Iris pigment epithelial cell (primary cell): ENCODE measurements at places on chromosomes 3 and 15.

DNA sequence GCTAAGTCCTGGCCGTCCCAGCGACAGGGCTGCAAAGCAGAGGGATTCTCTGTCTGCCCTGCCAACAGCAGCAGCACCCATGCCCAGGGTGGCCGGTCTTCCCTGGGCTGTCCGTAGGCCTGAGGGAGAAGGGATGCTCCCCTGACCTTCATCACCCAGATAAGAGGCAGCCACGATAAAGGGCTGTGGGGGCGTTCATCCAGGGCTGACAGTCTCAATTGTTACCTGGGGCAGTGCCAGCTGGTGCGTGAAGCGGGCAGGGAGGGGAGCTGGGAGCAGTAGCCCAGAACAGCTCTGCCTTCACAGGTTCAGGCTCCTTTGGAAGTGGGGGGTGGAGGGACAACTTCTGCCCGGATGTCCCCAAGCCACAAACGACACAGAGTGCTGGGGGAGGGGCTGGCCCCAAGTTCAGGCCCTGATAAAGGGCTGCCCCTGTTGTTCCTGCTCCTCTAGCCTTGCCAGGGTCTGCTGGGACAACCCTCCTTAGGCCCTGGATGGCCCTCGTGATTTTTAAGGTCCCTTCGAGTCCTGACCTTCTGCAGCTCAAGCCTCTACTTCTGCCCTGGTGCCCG lies 94.7 kb downstream of the RAB11A start:
- no peak for DNase-seq

- DNase-seq, result peak; percentile 83
These were observed 2.3 kb downstream of the SERF2 start for GRCh38 chr15:43794269-43795037.

DNA sequence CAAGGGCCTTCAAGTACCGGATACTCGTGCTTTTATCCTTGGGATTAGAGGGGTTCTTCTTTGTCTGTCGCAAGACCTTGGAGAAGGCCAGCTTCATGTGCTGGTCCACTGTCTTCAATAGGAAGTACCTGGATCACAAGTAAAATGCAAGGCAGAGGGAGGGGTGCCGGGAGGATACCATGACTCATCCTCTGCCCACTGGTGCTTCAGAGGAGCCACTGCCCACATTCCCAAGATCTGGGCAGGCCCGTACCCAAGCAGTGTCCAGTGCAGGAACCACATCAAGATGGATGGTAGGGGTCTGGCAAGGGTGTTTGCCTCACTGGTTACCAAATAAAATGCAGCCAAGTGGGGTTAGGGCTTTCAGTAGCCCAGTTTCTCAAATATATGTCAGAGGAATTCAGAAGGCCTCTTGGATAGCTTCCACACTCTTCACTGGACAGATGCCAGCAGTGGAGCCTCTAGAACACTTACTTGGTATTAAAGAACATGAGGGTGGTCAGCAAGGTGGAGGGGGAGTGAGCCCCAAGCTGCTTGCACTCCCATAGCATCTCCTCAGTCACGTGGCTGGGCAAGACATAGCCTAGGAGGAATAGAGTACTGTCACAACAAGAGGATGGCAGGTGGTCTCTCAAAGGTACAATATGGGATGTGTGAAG lies 3.6 kb upstream of the IMPDH2 start:
- DNase-seq, result peak; percentile 45

DNA sequence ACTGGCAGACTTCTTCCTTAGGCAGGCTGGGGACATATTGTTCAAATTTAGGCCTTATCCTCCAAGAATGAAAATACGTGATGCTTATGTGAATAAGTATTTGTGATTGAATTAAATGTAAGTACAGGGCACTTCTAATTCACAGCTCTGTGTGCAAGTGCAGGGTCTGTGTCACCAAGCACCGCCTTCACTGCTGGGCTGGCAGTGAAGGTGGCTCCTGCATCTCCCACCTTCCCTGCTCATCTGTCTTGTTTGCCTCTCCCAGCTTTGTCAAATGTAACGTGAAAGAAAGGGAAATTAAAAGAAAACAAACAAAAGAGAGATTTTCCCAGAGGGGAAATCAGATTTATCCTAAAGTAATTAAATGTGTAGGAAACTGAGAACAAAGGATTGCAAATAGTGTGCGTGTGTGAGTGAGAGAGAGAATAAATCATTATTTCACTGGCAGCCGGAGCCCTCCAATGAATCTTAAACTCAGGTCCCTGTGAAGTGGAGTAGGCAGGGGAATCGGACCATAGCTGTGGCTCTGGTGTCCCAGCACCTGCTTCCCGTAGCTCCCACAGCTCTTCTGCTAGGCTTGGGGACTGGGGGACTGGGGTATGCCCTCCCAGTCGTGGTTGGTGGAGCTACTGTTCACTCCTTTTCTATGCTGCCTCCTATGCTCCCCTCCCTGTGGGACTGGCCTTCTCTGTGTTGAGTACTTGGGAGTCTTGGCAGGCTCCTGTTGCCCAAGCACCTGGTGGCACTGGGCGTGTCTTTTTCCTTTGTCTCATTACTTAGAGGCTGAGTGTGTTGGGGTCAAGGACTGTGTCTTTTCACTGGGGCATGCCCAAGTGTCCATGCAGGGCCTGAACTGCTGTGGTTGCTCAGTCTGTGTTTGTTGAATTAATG lies 222.2 kb downstream of the EPHB1 start:
- no peak for DNase-seq

GRCh38 chr3:140236836-140237501 lies 302.0 kb downstream of the CLSTN2 start:
- DNase-seq, result no peak

DNA sequence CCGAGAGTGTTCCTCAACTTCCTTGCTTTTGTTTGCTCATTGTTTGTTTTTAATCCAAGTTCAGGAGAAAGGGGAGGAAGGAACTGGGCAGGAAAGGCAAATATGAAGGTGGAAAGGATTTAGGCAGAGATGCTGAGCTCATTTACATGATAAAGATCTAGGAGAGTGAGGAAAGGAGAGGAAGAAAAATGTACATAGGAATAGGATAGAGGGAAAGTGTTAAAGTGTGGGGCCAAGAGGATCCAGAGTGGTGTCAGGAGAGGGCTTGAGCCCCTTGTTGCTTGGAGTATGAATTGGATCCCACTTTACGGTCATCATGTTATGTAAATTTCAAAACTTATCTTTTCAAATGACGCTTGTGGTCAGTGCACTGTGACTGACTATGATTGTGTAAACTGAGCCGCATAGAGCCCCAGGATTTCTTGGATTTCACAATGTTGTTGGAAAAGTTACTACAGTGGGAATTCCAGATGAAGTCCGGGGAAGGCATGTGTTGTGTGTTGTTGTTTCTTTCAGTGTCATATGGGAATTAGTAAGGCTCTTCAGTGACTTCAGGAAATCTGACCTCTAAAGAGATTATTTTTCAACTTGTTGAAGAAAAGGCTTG lies 15.0 kb upstream of the PLD1 start:
- peak; percentile 86 for DNase-seq

DNA sequence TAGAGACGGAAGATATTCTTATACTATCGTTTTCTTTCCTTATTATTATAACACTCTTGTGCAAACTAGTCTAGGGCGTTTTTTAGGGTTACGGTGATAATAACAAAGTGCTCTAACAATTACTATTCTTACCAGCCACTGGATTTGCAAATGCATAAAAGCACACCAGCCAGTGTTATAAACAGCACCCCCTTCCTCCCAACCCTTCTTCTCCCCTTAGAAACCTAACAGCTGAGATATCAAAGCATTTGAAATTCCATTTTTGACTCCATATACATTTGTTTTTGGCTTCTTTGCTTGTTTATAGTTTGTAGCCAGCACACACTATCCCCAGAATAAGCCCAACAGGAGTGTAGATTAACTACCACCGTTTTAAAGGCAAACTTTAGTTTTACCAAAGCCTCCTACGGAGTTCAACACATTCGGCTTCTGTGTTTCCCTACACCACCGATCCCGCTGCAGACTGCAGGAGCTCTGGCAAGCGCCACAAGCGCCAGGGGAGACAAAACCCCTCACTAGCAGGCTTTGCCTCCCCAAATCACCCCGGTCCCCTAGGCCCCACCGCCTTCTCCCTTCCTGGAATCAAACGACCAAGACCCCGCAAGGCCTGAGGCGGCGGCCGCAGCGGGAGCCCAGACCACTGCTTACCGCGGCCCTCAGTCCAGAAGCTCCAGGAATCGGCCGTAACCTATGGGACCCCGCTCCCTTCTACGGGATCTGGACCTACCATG lies 461 bp downstream of the COPB2 start:
- peak; percentile 9 for DNase-seq

DNA sequence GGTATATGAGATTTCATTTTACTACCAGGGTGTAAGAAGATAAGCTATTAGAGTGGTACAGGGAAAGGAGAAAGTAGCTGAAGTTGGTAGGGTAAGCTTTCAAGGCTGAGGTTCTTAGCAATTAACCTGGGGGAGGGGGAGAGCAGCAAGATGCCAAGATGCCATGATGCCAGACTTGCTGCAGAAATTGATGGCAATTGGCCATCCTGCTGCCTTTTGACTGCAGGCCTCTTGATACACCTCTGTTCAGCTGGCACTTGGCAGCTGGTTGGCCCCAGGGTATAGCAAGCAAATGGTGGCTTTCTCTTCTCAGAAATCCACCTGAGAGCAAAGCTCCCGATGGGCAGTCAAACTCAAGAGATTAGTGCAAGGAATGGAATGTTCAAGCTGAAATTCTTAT lies 21.4 kb upstream of the DPH6 start:
- DNase-seq, result no peak

- DNase-seq, result no peak
These were observed 32.9 kb downstream of the PLCH1 start for GRCh38 chr3:155712008-155712407.

- DNase-seq, result peak; percentile 86
These were observed 18.3 kb downstream of the TMED3 start for GRCh38 chr15:79329171-79329611.

DNA sequence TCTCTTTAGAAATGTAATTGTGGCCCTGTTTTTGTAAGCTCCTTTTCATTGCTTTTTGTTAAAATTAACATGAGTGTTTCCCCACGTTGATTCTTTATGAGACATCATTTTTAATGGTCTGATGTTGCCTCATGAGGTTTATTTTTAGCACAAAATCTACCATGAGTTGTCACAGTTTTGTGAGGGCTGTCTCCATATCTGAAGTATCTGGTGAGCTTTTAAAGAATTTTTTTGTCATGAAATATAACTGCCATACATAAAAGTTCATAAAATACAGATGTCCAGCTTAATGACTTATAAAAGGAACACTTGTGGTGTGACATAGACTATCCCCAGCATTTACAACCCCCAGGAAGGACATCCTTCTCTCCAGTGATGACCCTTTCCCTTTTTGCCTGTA lies 34.3 kb upstream of the CEMIP start:
- DNase-seq, result peak; percentile 45

DNA sequence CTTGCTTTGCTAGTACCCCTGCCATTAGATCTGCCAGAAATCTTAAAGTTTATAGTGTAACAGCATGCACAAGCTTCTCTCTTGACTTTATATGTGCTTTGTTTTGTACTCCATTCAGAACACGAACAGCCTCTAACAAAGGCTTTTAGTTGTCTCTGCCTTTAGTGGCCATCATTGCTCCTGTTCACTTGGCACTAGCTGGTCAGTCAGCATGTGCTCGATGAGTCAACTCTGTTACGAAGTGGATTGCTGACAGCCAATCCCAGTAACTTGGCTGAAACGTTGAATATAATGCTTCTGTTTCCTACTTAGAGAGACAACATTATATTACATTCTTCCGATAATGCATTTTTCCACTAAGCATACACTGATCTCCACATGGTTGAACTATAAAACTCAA lies 349.2 kb downstream of the NAALADL2 start:
- peak; percentile 73 for DNase-seq

- DNase-seq, result no peak
These were observed 1.8 kb downstream of the UNC13C start for GRCh38 chr15:53980021-53980420.

DNA sequence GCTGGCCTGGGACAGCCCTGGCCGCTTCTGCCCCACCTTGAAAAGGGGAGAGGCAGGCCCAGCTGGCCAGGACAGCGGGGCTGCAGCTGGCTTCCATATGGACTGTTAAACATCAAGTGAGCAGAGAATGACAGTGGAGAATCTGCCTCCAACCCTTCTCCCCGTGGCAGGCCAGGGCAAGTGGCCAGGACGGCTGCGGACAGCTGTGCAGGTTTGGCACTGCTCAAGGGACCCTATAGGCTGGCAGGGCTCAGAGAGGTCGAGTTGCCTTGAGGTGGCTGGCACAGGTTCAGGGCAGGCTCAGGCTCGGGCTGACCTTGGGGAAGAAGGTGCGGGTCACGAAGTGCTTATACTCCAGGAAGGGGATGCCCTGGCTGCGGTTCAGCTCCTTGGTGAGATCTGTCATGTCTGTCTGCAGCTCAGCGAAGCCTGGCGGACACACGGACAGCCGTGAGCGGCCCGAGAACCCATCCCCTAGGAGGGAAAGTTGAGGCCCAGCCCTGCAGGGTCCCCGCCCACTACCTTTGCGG lies 24.3 kb downstream of the H1-8 start:
- no peak for DNase-seq

GRCh38 chr15:55990516-55990915 lies 2.9 kb downstream of the NEDD4 start:
- DNase-seq, result no peak

DNA sequence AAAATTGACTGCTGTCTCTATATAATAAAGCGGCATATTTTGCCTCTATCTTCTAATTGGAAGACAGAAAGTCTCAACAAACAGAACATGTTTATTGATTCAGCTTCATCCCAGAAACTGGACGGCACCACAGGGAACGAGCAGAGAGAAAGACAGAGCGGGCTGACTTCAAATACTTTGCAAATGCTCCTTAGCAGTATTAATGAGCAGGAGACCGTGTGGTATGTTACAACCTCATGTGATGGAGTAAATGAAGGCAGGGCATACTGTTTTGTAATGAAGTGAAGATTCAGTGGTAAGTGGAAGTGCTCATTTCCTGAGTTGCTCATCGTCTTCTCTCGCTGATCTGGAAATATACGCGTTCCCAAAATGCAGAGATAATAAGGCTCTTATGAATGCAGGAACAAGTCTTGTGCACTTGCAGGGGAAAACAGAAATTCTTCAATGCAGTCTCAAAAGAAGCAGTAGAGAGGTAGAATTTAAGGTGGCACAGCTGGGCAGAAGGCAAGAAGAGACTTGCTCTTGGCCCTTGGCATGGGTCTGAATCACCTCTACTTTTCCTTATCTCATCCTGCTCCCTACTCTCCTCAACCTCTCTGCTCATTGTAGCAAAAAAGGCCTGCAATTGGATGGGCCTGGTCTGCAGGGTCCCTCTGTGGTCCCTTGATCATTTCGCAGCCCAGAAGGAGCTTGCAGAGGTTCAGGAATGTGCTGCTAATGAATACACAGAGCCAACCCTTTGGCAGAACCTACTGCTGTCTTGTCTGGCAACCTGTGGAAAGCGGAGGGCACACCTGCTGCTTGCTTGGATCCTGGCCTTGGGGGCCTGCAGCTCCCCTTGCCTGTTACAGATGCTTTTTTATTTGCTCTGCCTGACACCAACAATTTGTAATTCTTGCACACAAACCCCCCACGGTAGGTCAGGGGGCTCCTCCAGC lies 604.9 kb upstream of the CFAP20DC start:
- peak; percentile 33 for DNase-seq

DNA sequence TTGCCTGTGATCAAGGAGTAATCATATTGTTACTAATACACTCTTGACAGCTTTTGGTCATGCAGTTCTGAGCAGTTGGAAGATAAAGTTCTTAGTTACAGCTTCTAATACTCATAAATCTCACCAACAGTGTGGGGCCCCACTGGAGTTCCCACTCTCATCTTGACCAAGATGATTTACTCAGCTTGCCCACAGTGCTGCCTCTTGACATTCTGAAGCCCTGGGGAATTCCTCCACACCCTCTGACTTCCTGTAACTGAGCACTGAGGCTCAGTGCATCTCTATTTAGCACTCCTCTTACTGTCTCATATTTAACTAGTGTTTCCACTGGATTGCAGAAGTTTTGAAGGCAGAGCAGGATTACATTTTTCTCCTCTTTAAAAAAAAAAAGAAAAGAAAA lies 1.9 kb upstream of the ARL6IP5 start:
- DNase-seq, result peak; percentile 95

GRCh38 chr3:136949708-136950107 lies 8.1 kb upstream of the IL20RB start:
- DNase-seq, result no peak
